ENCODE measurements at places on chromosomes 3 and 15.

DNA sequence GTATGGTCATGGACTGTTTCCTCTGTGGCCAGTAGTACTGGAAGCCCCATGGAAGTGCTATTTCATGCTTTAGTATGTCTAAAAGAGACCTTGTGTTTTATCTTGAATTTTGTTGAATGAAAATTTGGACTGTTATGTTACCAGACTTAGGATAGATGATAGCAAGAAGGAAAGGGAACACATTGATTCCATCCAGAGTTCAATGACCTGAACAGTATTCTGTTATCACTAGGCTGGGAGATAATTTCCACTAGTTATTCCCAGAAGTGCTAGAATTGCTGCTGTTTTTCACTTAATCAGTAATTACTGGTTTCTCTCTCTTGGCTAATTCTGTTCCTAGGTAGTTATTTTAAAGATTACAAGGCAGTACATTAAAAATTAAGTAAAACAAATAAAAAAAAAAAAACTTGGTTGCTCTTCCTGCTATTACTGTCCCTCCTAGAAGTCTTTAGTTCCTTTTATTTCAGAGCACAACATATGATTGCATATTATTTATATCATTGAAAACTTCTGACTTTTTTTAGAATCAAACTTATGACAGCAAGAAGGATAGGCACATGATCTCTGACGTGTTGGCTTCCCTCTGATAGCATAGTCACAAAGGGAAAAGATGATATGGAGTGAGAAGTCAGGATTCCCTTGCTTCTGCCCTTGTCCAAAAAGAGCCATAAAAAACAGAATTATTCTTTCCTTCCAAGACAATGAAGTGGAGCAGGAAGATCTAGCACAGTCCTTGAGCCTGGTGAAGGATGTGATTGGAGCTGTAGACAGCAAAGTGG lies 72.2 kb downstream of the KLHL25 start:
- no peak for DNase-seq

- DNase-seq = no peak
Measured at GRCh38 chr3:184368586-184369183, 7.2 kb downstream of the POLR2H start.

DNA sequence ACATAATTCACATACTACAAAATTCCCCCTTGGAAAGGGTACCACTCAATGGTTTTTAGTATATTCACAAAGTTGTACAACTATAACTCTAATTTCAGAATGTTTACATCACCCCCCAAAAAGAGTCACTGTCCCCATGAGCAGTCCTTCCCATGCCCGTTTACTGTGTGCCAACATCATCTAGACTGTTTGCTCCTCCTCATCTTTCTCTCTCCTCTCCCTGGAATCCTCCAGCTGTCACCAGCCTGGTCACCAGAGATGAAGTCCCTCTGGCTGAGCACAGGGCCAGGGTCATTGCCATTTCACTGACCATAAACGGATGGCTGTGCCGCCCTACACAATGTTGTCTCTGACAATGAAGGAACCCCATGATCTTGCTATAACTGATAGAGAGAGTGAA lies 45.2 kb downstream of the C2CD4B start:
- no peak for DNase-seq

DNA sequence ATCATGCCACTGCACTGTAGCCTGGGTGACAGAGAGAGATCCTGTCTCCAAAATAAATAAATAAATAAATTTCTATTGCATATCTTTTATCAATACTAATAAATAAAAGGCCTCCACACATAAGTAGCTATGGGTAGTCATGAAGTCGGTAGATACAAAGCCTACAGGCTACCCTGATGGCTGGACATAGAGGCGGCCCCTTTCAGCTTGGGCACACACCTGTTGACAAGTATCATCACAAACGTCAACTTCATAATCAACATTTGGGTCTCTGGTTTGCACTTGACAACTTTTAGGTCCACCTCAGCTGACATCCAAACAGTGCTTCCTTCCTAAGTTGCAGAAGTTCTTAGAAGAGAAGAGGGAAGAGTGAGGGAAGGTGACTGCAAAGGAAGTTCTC lies 53.4 kb downstream of the ITGA11 start:
- DNase-seq = no peak

GRCh38 chr3:177144922-177145321 lies 52.4 kb downstream of the TBL1XR1 start:
- no peak for DNase-seq

- no peak for DNase-seq
Measured at GRCh38 chr3:52743721-52744120, 27.0 kb downstream of the NEK4 start.
